ENCODE measurements at places on chromosomes 4 and X.

GRCh38 chrX:53048169-53049126, at the start of gene GPR173:
Gene GPR173 (plus strand): TSS chrX:53048789. CDS start chrX:53076622, 27,833 bp downstream.
- DNase-seq = no peak

DNA sequence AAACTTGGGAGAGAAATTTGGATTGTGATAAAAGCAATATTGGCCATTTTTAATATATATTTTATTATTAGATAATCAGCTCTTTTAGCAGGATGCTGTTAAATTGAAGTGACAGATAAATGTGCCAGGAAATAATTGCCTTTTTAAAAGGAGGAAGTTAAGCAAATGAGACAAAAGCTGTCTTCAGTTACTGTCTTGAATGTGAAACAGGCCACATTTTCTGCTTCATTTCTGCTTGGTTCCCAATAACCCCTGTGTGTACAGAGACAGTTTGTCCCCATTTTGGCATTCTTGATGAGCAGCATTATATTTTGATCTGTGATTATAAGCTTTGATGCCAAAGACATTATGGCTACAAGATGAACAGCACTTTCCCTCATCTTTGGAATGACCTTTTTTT, 953 bp downstream of the EPGN start:
- DNase-seq = no peak

GRCh38 chrX:37746951-37747350, 32.9 kb upstream of the CYBB start:
- no peak for DNase-seq

GRCh38 chr4:1369091-1369450, 22.1 kb downstream of the UVSSA start:
- DNase-seq = no peak

GRCh38 chr4:101682946-101683345, 107.6 kb upstream of the BANK1 start:
- no peak for DNase-seq

DNA sequence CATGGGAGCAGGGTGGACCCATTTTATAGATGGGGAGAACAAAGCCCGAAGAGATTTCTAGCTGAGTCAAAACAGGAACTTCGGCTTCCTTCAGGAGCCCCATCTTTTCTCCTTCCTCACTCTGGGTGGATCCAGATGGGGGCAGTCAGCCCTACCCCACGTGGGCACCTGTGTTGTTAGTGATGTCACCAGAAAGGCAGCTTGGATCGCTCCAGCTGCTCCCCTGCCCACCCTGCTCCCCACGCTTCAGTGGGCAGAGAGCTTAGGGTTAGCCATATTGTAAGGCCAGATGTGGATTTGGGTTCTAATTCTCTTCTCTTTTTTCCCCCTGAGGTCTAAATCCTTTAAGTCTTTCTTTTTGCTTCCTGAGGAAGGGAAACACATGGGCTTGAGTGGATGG, 132.3 kb upstream of the PJA1 start:
- DNase-seq = no peak

GRCh38 chr4:165872461-165873297, at the start of gene TLL1:
Gene TLL1 (plus strand): TSS chr4:165873237. CDS start chr4:165873905, 668 bp downstream.
- no peak for DNase-seq

- no peak for DNase-seq
Observed at GRCh38 chr4:79585834-79586233, 177.8 kb upstream of the GK2 start.

DNA sequence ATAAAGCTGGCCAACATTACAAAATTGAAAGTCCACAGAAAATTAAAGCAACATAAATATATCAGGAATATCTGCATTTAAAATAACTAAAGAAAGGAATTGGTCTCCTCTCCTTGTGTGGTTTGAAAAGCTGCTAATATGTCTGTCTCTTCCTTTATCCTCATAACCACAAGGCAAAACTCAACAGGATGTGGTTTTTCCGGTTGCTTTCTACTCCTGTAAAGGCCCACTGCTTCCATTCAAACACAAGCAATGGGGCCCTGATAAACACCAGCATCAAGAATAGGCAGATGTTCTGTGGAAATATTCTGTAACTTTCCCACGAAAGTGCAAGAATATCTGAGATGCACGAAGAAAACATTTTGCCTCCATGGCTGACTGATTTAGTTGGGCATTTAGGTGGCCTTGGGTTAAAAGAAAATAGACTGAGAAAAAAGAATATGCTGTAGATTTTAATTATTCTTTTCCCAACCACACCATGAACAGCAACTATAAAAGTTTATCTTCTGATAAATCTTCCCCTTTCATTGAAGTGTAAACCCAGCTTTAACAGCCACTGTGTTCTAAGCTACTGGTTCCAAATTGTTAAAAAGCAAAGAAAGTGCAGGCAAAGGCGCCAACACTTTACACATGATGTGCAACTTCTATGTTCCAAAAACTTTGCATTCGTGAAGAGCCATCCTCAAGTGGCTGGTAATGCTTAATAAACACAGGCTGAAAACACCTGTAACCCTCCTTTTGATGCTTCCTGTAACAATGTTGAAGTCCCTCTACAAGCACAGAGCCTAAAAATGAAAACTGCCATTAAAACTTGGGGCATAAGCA, 50.5 kb upstream of the NDST3 start:
- no peak for DNase-seq

GRCh38 chr4:141180991-141181761, 39.5 kb upstream of the ZNF330 start:
- no peak for DNase-seq

- DNase-seq = no peak
Observed at GRCh38 chrX:145213504-145213903, 33.8 kb upstream of the SPANXN1 start.

DNA sequence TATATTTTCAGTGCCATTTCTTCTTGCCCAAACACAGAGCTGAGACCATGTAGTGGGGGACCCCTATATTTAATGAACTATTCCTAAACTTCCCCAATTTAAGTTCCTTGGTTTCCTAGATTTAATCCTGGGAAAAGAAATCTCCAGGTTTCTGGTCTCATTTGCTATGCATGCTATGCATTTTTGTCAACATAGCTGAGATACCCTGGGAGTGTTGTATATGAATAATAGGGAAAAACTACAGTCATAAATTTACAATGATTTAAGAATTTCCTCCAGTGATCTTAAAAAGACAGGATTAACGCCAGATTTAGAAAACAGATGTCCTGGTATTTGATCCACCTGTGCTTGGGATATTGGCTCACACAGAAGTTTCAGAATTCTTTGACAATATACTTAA, 136.8 kb upstream of the RAPGEF2 start:
- DNase-seq = no peak

DNA sequence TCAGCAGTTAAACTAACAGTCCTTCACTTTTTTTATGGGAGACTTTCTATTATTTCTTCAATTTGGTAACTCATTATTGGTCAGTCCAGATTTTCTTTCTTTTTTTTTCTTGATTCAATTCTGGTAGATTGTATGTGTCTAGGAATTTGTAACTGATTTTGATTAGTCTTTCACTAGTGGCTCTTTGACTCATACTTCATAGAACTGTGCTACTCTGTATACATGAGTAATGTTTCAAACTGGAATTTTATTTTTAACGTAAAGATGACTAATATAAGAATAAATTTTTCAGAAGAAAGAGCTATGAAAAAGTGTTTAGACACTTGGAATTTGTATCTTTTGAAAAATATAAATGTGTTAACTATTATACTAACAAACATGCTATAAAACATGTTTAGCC, 813.0 kb downstream of the TRAM1L1 start:
- DNase-seq = no peak

- DNase-seq = no peak
Observed at GRCh38 chr4:91243132-91243531, 1060.6 kb upstream of the GRID2 start.

DNA sequence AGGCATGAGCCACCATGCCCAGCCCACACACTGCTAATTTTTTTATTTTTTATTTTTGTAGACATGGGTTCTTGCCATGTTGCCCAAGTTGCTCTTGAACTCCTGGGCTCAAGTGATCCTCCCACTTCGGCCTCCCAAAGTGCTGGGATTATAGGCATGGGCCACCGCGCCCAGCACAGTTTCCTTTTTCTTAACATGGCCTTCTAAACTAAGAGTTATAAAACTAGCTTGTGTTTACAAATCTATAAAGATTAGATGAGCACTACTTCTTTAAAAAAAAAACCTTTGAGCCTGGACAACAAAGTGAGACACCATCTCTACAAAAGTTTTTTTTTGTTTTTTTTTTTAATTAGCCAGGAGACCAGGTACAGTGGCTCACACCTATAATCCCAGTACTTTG, 10.7 kb downstream of the GRSF1 start:
- DNase-seq = no peak
